OCI-LY7 (cell line): ENCODE measurements at places on chromosomes 7 and 10. TPM values are rescaled to one million over a fixed set of nuclear protein-coding genes. Genes with fewer than 3 reads are reported as not detected.

Gene CYP2C19
- total RNA-seq, result not detected in 2 replicates

Gene SLC18A2
- not detected in 2 replicates for total RNA-seq

Gene CAPZA2
- total RNA-seq, result 96.2 and 103 TPM in 2 replicates

Gene CRYGN
- total RNA-seq, result not detected in 2 replicates
